ENCODE measurements at places on chromosomes 4 and X.

GRCh38 chrX:19987856-19988255, 3.0 kb downstream of the BCLAF3 start:
- DNase-seq, result no peak

DNA sequence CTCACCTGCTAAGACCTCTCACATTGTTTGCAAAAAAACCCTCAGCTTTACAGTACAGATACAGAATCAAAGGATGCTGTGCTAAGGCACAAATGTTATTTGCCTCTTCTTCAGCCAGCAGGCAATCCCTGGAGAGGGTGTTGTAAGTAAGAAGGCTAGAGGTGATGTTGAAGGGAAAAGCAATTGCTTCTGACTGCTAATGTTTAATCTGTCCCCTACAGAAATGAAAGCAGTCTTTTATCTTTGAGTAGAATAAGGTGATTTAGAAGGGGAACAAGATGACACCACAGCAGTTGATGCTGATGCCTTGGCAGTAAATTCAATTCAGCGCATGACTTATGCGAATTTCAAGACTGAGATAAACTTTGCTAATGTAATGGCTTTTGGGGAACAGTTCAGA, 1064.8 kb upstream of the IGFBP7 start:
- no peak for DNase-seq

- no peak for DNase-seq
These were observed 241.4 kb downstream of the UGT8 start for GRCh38 chr4:114839986-114840385.

GRCh38 chr4:5828005-5828391, 64.9 kb downstream of the CRMP1 start:
- DNase-seq, result no peak

DNA sequence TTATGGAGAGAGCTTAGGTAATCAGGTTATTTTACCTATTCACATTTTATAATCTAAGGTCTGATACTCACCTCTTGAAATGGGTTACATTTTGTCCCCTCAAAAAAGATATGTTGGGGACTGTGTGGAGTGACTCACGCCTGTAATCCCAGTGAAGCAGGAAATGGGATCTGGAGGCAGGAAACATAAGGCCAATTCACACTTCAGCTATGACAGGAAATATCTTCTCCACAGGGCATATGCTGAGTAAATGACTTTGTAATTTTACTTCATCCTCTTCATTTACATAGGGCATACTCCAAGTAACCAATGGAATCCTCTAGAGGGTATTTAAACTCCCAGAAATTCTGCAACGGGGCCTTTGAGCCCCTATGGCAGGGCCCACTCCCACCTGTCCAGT, 54.8 kb upstream of the ZMAT1 start:
- no peak for DNase-seq

DNA sequence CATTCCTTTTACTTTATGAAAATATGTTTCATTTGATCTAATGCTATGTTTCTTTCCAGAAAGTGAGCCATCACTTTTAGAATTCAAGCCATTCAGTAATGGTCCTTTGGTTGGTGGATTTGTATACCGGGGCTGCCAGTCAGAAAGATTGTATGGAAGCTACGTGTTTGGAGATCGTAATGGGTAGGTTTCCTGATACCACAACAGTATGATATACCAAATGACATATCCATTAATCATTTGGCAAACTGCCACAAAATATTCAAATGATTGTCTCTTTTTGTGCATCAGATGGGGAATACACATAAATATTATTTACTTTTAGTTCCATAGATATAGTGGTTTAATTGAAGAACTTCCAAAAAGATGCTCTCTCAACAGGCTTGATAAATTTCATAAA, 68.2 kb downstream of the HHIP start:
- no peak for DNase-seq

DNA sequence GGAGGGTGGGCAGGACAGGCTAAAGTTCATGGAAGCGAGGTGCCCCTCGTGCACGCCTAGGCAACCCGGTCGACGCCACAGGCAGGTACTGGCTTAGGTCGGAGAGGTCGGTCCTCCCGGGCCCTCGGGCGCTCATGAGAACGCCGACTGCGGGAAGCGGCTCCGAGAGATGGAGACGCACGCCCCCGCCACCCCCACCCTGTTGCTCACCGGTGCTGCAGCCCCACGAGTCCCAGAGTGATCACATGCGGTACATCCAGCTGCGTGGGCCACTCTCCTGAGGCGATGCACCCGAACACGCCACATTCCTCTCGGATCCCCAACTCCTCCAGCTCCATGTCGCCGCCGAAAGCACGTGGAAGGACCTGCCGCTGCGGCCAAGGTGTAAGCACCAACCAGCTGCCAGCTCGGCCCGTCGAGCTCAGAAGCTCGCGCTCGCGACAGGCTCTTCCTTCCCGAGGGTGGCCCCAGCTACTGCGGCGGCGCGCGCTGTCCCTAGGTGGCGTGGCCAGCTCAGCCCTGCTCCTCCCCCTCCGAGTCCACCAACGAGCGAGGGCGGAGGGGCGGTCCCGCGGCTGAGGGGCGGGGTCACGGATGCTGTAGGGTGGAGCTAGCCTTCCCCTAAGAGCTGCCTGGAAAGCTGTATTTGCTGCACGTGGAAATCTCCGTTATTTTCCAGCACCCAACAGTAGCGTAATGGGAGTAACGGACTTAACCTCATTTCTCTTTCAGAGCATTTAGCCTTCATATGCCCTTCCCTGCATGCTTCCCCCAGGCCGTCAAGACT, at the start of gene PPAT:
PPAT (minus strand) TSS at position 476 of the 787 bp plus-strand sequence; CDS start at position 338, 138 bp downstream.
- peak; percentile 97 for DNase-seq

- no peak for DNase-seq
These were observed 45.7 kb downstream of the MANBA start for GRCh38 chr4:102715057-102715456.

DNA sequence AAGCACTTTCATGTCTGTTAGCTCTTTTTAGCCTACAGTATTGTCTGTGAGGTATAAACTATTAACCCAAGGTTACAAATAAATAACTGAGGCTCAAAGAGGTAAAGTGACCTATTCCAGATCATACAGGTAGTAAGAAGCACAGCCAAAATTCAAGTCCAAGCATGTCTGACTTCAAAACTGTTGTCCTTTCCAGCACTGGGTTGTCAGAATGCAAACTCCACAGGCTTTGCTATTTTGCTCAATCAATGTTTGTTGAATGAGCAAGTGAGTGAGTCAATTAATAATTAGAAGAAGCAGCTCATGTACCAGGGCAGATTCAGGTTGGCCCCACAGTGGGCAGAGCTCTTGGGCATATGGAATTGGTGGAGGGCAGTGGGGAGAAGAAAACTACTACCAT, 134.1 kb upstream of the ARHGEF9 start:
- DNase-seq, result no peak

DNA sequence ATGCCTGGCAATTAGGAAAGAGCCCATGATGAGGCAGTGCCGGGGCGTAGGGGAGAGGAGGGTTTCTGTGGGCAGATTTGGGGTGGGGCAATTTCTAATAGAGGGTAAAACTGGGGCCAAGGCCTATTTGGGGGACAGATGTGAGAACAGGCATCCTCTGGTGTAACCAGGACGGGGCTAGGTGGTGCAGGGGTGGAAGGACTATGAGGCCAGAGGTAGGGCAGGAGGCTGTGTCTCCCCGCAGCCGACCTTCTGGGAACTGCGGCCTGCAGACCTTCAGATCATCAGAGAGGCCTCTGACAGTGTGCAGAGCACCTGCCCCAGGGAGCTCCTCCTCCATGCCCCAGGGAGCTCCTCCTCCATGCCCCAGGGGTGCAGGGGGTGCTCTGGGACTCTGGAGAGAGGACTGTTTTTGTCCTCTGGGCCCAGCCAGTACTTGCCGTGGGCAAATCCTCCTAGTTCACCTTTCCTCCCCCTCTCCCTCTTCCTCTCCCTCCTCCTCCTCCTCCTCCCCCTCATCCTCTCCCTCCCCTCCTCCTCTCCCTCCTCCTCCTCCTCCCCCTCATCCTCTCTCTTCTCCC, 101.9 kb downstream of the SORCS2 start:
- DNase-seq, result no peak

GRCh38 chr4:116724249-116724648, 361.1 kb downstream of the TRAM1L1 start:
- no peak for DNase-seq

DNA sequence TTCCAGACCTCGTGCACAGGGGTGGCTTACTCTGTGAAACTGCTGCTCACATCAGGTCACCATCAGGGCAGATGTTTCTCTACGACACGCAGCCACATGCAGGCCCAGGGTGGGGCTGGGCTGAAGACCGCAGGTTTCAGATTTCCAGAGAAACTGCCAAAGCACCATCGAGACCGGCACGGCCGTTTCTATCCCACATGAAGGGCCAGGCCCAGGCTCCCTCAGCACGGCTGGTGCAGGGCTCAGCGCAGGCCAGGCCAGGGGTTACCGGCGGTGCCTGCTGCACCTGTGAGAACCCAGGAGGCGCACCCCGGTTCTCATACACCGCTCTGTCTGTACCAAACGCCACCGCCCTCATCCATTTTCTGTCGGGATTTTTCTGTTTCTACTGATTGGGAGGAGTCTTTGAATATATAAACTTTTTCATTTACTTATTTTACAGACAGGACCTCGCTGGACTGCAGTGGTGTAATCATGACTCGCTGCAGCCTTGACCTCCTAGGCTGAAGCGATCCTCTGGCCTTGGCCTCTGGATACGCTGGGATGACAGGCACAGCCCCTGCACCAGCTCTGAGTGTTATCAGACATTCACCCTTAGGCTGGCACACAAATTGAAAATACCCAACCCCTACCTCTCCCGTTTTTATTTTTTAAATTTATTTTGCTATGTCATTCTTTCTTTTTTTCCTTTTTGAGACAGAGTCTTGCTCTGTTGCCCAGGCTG, 17.1 kb downstream of the CTBP1 start:
- no peak for DNase-seq

GRCh38 chr4:111961809-111962208, 183.4 kb upstream of the FAM241A start:
- no peak for DNase-seq

GRCh38 chrX:48942895-48943294, 14.5 kb downstream of the OTUD5 start:
- no peak for DNase-seq

- DNase-seq, result no peak
These were observed 383 bp downstream of the PCYT1B start for GRCh38 chrX:24646745-24647182.

DNA sequence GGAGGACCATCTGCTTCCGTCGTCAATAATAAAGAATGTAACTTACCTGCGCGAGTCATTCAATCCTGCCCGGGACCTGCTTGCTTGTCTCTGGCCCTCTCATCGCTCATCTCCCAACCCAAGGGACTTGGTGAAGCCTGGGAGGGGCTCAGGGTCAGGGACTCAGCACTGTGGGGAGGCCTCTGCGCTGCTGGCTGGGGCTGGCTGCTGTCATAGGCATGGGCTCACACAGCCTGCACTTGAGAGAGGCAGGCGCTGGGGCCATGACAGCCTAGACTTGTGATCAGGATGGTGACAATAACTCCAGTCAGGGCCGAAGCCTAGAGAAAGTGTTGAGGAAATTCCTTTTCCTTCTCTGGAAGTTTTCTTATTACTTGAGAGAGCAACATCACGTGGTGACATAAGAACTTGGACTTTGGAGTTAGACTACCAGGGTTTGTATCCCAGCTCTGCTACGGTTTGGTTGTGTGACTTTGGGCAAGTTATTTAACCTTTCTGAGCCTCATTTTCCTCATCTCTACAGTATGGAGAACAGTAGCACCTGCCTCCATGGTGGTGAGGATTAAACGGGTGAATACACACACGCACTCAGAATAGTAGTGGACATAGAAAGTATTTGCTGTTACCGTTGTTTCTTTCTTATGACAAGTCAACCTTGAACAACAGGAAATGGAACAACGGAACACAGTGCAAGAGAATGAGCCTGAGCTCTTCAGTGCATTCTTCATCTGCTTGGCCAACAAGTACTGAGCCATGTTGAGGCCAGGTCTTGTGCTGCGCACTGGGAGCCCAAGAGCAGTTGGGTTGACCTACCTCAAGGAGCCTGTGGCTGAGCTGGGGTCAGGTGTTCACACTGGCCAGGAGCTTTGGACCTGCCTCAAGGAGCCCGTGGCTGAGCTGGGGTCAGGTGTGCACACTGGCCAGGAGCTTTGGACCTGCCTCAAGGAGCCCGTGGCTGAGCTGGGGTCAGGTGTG, 60.5 kb downstream of the TBC1D14 start:
- DNase-seq, result no peak

- no peak for DNase-seq
These were observed 520 bp downstream of the ACOX3 start for GRCh38 chr4:8439914-8440491.

Measured in stimulated activated CD8-positive, alpha-beta memory T cell treated with anti-CD3 and anti-CD28 coated beads, Interleukin-4, amount 100 ng/mL, for 1 hour (primary cell).